ENCODE measurements at places on chromosomes 11 and 22.

DNA sequence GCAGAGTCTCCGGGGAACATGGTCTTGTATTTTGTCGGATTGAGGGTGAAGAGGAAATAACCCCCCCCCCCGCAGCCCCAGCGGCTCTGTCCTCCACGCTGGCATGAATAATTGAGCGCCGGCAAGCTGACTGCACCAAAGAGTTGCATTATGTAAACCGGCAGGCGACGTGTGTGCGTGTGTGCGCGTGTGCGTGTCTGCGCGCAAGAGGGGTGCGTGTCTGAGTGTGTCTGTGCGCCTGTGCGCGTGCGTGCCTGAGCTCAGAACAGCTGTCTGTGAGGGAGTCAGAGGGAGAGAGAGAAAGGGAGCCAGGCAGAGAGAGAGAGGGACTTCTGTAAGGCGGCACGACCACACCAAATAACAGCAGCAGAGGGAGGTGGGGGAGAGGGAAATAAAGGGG, 94.4 kb downstream of the SCN3B start:
- DNase-seq, result peak; percentile 49

DNA sequence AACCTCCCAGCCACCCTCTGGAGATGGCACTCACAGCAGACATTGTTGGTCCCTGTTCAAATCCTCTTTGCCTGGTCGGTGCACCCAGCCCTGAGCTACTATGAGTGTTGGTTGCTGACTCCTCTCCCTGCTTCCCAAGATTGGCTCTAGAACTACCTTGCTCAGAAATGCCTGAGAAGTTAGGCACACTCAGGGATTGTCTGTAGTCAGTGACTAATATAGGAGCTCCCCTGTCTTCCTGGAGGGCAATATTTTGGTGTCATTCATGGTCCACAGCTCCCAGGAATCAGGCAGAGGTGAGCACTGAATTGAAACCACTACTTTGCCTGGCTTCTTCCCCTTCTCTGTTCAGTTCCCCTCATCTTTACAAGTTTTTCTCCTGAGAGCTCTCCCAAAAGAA, 325.9 kb downstream of the MIAT start:
- no peak for DNase-seq

DNA sequence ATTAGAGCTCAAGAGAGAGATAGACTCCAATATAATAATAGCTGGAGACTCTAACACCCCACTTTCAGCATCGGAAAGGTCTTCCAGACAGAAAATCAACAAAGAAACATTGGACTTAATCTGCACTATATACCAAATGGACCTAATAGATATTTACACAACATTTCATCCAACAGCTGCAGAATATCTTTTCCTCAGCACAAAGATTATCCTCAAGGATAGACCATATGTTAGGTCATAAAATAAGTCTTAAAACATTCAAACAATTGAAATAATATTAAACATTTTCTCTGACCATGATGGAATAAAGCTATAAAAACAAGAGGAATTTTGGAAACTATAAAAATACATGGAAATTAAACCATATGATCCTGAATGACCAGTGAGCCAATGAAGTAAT, 45.1 kb upstream of the FAM181B start:
- DNase-seq, result no peak

DNA sequence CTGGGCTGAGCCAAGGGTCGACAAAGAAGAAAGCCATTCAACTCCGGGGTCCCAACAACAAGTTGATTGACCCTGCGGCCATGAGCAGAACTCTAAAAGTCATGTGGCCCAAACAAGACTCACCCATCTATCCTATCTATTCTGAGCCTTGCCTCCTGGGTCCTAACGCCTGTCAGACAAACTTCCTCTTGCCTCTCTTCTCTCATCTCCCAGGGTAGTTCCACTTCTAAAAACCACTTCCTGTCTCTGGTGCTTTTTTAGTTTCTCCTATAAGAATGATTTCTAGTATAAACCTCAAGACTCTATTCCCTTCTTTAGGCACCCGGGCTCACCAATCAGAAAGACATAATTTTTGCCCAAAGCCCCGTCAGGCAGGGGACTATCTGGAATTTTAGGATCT, 530.2 kb downstream of the DLG2 start:
- DNase-seq, result no peak

- DNase-seq, result no peak
Observed at GRCh38 chr22:38042488-38042790, 14.8 kb upstream of the PICK1 start.

DNA sequence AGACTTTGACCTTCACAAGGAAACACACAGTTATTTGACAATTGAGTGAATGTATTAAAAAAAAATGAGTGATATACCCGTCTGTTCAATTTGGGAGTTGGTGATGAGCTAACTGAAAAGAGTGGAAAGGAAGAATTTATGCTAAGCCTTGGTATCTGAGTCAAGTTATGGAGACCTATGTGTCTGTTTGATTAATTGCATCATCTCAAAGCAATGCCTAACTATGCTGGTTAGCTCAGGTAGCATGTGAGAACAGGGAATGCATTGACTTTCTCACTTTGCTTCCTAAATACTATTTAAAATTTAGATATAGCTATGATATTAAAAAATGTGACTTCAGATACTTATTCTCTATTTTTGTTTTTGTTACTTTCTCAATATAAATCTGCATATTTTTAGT, 110.5 kb downstream of the DDX10 start:
- no peak for DNase-seq

DNA sequence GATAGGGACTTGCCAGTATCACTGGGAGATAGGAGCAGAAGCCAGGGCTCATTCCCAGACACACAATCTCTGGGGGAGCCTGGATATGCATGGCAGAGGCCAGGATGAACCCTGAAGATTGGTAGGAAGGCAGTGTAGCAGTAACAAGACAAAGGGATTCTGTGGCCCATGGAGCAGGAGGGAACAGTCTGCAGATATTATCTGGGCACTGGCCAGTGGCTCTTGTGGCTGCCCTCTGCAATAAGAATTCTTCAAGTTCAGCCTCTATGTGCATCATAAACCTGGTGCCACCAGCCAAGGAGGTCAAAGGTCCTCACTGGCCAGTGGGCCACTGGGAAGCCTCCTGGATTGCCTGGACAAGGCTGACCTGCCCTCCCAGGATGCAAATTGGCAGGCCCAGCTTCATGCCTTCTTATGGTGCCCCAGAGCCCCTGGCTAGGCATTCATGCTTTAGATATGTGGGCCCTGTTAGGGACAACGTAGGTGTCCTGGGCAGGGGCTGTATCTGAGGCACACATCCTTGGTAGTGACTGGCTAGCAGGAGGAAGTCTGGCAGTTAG, 29.2 kb downstream of the KCNQ1OT1 start:
- no peak for DNase-seq

- DNase-seq, result no peak
Observed at GRCh38 chr11:1669546-1670218, 27.3 kb upstream of the KRTAP5-6 start.

DNA sequence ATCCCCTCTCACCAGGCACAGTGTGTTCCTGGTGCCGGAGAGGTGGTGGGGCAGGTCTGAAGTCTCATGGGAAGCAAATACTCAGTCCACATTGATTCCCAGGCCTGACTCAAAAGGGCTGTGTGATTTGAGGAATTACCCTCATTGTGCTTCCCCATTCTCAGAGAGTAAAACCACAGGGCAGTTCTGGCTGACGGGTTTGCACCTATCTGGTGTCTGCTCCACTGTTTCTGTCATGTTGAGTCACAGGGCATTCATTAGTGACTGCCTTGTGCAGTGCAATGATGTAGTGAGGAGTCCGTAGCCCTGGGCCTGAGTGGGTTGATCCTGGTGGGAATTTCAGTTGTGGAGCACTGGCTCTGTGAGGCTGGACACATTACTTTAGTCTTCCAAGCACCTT, 85.2 kb upstream of the ARHGAP20 start:
- DNase-seq, result no peak

DNA sequence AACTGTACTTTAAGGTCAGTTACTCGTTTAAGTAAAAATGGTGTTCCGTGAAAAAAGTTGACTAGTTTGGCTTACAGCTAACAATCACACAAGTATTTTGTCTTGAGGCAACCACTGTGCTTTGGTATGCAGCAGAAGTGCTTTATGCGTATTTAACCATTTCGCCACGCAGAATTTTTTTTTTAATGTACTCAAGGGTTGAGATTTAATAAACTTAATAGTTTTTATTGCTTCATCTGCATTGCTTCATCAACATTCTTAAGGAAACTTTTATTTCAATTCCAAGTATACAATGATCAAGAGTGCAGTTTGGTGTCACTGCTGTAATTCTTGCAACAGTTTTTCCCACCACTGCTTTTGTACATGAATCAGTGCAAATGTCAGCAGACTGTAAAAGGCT, 66.4 kb downstream of the ZNRF3 start:
- DNase-seq, result no peak

DNA sequence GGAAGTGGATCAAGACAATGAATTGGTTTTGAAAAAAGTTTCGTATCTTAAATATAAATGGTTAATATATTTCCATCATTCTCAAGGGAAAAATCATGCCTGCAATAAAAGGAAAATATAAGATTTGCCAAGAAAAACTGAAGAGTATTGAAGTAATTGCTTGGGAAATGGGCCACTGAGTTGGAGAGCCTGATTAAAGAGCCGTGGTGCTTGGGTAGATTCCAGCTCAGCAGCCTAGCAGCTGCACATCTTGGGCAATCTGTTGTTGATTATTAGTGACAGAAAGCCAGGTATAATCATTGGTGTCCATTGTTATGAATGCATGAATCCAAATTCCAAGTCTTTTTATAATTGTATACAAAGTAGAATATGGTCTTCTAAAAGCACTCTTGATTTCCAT, 800.9 kb upstream of the CHORDC1 start:
- no peak for DNase-seq

- peak; percentile 44 for DNase-seq
Observed at GRCh38 chr11:13963169-13963948, 836 bp downstream of the SPON1 start.

DNA sequence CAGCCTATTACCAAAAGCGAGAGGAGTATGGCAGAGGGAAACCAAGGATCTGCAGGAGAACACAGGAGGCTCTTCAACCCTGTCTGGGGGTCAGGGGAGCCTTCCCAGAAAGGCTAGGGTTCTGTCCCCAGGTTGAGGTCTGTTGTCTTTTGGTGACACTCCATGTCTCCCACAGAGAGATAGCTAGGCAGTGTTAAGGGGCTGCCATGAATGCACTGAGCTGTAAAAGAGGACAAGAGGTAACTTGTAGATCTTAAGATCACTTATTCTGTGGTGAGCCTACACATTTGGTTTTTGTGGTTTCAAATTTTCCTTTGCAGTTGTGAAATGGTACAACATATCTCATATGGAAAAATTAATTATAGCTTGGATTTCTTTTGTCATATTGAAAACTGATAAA, 6.0 kb upstream of the ACER3 start:
- no peak for DNase-seq

GRCh38 chr11:107275632-107276031, 182.0 kb downstream of the CWF19L2 start:
- DNase-seq, result no peak

DNA sequence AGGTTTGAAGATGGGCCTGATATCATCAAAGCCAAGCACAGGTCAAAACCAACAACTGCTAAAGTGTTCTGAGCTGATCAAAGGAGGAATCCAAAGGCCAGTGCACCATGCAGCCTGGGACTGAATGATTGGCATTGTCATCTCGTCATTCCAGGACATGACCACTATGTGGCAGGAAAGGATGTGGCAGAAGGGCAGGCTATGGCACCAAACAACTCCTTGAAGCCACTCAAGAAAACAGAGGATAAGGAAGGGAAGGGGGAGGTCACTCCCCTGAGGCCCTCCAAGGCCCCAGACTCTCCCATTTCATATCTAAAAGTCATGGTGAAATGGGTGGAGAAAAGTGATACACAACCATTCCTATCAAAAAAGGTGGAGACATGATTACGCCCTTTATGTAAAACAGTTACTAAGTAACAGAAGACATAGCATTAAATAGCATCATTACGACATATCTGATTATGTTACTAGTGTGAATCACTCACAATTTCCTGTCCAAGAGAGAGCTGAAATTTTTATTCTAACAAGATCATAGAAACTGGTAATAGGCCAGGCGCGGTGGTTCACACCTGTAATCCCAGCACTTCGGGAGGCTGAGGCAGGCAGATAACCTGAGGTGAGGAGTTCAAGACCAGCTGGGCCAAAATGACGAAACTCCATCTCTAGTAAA, 49.3 kb downstream of the AHNAK start:
- no peak for DNase-seq

- no peak for DNase-seq
Observed at GRCh38 chr22:34829485-34829884, 236.5 kb upstream of the ISX start.

- peak; percentile 18 for DNase-seq
Observed at GRCh38 chr11:105609341-105609781, 512 bp upstream of the GRIA4 start.

- no peak for DNase-seq
Observed at GRCh38 chr11:47253660-47254059, 4.1 kb upstream of the NR1H3 start.

DNA sequence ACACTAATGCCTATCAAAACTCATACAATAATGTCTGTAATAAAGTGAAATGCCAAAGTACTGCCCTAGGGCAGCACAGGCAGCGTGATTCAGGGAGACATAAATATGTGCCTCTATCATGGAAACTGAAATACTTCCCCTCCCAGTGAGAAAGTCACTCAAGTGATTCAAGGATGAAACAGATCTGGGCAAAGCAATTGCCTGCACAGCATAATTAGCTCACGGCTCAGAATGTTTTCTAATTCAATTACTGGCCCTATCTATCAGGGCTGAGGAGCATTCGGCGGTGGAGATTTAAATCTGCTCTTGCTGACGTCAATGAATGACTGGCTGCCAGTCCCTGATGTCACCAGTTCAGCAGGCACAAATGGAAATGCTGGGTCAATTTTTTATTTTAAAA, 27.7 kb upstream of the PPP2R1B start:
- no peak for DNase-seq

DNA sequence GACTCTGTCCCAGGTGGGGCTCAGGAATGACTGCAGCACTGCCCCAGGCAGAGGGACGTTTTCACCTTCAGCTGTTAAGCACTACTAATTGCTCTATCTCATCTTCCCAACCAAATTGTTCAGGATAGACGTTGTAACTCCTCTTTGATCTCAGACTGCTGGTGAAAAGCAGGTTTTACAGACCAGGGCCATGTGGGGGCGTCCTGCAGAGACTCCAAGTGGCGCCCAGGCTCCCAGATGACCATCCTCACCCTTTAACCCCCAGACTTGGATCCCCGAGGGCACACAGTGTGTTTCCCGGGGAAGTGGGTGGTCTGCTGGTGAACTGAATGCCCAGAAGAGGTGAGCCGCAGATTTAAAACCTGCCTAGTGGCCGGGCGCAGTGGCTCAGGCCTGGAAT, 23.9 kb downstream of the FADD start:
- peak; percentile 87 for DNase-seq

DNA sequence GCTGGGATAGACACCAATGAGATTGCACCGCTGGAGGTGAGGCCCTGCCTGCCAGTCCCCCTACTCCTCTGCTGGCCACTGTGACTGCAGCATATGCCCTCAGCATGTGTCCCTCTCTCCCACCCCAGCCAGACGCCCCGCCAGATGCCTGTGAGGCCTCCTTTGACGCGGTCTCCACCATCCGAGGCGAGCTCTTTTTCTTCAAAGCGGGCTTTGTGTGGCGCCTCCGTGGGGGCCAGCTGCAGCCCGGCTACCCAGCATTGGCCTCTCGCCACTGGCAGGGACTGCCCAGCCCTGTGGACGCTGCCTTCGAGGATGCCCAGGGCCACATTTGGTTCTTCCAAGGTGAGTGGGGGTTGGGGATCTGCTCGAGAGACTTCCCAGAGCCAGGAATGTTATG, 5.7 kb upstream of the SMARCB1 start:
- DNase-seq, result no peak
